Esophagus muscularis mucosa (tissue), 4 donors: ENCODE measurements at places on chromosomes 11 and 22. TPM values are rescaled to one million over a fixed set of nuclear protein-coding genes. Genes with fewer than 3 reads are reported as not detected.
A peak's percentile ranks its signal among the peaks of the same experiment; 100 is the strongest.

XBP1 gene
- total RNA-seq, result 59.8 TPM

FJX1 gene
- 6.4 TPM for total RNA-seq

OR56A1 gene
- total RNA-seq, result not detected

C11orf97 gene
- not detected for total RNA-seq

CCDC88B gene
- 7.8 TPM for total RNA-seq

SLC25A18 gene
- 0.42 TPM for total RNA-seq

MRGPRE gene
- total RNA-seq, result not detected

DLG2 gene
- total RNA-seq, result 9.0 TPM

LAMTOR1 gene
- total RNA-seq, result 100 TPM

FADS1 gene
- 24.1 TPM for total RNA-seq

PRRG4 gene
- 2.8 TPM for total RNA-seq

MS4A12 gene
- total RNA-seq, result not detected

MRE11 gene
- 10.7 TPM for total RNA-seq

TMEM191B gene
- total RNA-seq, result not detected

MPZL2 gene
- total RNA-seq, result 17.7 TPM

GRCh38 chr11:99154277-99154676 is 133.5 kb downstream of the CNTN5 start:
- DNase-seq, result no peak

GRCh38 chr11:134242376-134242775 is 10.8 kb downstream of the THYN1 start:
- no peak for DNase-seq

GRCh38 chr11:109197656-109198055 is 224.3 kb upstream of the C11orf87 start:
- DNase-seq, result no peak

GRCh38 chr11:334264-334994 is 13.8 kb upstream of the IFITM3 start:
- DNase-seq, result no peak

DNA sequence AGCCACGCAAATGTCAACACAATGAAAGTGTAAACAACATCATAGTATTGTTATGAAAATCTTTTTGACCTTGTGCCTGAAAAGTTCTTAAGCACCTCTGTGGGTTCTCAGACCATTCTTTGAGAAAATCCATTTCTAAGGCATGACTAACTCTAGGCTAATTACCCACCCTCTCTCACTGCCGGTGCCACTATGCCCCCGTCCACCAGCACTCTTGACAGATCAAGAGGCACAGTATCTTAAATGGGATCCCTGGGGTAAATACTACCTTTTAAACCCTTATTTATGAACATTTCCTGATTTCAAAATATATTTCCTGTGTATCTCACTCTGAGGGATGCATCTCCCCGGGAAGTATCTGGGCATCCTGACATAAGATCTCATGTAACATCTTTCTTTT is 607.5 kb downstream of the METTL15 start:
- no peak for DNase-seq

GRCh38 chr11:76793391-76794291 is 10.5 kb downstream of the TSKU start:
- DNase-seq, result no peak

DNA sequence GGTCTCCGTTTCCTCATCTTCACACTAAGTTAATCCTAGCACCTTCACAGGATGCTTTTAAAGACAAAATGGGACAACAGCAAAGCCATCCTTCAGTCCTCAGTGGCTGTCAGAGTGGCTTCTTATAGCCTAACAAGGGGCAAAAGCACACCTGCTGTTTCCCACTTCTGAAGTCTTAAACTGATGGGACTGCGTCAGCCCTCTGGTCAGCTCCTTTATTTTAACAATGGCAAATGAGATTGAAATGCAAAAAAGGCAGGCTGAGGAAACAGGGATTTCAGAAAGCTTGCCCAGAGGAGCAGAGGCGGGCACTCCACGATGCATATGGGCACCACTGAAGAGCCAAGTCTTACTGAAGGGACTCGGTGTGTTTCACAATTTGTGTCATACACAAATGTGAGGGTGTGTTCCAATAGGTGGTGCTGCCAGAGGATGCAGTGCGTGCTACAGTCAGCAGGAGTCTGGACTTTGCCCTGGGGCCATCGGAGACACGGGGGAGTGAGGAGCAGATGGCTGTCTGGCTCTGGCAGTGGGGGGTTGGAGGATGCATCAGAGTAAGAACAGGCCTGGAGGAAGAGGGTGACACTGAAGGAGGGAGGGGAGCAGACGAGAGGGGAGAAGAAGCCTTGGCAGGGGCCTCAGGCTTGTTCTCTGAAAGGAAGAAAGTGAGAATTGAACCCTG is 47.3 kb downstream of the TENM4 start:
- no peak for DNase-seq

GRCh38 chr11:46700241-46701077 is at the start of the genes ARHGAP1 and ZNF408:
TSS of gene ARHGAP1 (minus strand) at chr11:46700619. CDS start at chr11:46696107, 4,512 bp downstream.
TSS of gene ZNF408 (plus strand) at chr11:46701031. CDS start at chr11:46701048, 17 bp downstream.
- DNase-seq, result peak; percentile 100

DNA sequence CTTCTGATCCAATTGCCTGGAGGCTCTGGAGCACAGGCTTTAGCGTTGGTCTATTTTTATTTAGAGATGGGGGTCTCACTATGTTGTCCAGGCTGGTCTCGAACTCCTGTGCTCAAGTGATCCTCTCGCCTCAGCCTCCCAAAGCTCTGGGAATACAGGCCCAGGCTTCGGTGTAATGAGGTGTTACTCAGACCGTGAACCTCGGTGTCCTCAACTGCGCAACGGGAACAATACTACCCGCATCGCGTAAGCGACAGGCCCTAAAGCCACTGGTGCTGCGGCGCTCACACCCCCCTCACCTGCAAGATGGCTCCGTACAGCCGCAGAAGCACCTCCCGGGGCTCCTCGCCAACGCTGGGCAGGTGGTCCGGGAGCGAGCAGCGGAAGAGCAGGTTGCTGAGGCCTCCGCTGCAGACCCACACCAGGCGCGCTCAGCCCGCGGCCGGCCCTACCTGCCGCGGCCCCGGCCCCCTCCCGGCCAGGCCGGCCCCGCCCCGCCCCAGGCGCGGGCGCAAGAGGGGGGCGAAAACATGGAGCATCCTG is 628 bp downstream of the CHKB start:
- no peak for DNase-seq

- no peak for DNase-seq
Observed at GRCh38 chr11:115579181-115579825, 75.1 kb upstream of the CADM1 start.

GRCh38 chr11:65084598-65085375 is 765 bp downstream of the ZFPL1 start:
- DNase-seq, result no peak

- DNase-seq, result no peak
Observed at GRCh38 chr22:36763576-36763975, 12.3 kb downstream of the IFT27 start.

- no peak for DNase-seq
Observed at GRCh38 chr22:39994041-39994565, 651 bp upstream of the FAM83F start.

GRCh38 chr22:50157709-50158375 is 12.7 kb upstream of the PANX2 start:
- no peak for DNase-seq

- DNase-seq, result no peak
Observed at GRCh38 chr11:100805506-100806199, 118.6 kb downstream of the ARHGAP42 start.

GRCh38 chr11:7494086-7494745 is 8.9 kb downstream of the OLFML1 start:
- no peak for DNase-seq

DNA sequence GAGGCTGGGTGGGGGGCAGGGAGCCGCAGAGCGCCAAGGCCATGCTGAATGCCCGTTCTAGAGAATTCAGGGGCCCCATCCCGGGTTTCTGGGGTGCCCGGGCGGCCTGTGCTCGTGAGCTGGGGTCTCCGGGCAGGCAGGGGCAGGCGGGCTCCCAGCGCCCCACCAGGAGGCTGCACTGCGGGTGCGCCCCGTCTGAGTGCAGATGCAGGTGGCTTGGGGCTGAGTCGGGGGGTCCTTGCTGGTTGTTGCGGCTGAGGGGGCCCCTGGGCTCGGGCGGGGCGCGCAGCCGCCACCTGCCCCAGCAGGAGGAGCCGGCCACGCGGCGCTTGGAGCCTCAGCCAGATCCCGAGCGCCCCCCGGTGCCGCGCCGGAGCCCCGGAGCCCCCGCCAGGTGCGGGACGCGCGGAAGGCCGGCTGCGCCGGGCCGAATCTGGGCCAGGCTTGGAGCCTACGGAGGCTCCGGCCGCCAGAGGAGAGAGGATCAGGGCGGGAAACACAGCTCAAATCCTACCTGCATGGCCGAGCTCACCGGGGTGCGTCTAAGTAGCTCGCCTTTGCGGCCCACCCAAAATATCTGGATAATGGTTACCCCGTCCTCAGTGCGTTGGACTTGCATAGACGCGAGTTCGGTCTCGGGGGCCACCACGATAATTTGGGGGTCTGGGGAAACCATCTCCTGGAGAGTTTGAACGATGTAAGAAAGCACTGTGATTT is 590 bp upstream of the IGF2 start:
- DNase-seq, result no peak

- DNase-seq, result no peak
Observed at GRCh38 chr11:120236169-120237107, 3.5 kb upstream of the POU2F3 start.

DNA sequence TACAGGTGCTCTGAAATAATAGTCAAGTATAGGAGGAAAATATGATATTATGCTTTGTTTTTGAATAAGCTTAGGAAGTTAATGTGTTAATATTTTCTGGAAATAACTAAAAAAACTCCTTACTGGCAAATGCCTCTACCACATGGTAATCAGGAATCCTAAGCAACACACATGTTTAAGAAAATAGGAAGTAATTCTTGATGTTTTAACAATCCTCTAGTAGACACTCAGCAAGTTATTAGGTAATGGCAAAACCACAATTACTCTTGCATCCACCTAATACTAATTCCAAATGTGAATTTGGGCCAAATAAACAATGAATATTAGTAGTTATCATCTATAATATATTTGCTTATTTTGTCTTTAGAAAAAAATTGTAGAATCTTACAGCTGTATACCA is 53.6 kb downstream of the SLC35F2 start:
- DNase-seq, result no peak

GRCh38 chr22:32796865-32797573 is 4.5 kb upstream of the TIMP3 start:
- DNase-seq, result no peak

- DNase-seq, result no peak
Observed at GRCh38 chr22:27323661-27324060, 477.9 kb downstream of the MN1 start.

GRCh38 chr22:20430101-20430719 is 7.4 kb downstream of the SCARF2 start:
- no peak for DNase-seq

GRCh38 chr22:38110863-38111852 is 674 bp upstream of the BAIAP2L2 start:
- no peak for DNase-seq

DNA sequence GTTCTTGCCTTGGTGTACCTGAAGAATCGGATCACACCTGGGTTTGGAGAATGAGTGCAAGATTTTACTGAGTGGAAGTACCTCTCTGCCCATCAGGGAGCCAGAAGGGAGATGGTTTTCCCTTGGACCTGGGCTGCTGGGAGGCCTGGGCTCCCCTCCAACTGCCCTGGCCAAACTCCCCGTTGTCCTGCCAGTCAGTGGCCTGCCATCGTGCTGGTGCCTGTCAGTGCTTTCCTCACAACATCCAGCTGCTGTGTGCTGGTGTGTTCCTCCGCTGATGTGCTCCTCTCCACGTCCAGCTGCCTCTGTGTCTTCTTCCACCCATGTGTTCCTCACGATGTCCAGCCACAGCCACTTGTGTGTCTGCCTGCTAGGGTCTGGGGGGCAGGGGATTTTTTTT is 87.9 kb upstream of the CLPB start:
- DNase-seq, result no peak

GRCh38 chr11:116207421-116208141 is 565.2 kb downstream of the BUD13 start:
- no peak for DNase-seq

DNA sequence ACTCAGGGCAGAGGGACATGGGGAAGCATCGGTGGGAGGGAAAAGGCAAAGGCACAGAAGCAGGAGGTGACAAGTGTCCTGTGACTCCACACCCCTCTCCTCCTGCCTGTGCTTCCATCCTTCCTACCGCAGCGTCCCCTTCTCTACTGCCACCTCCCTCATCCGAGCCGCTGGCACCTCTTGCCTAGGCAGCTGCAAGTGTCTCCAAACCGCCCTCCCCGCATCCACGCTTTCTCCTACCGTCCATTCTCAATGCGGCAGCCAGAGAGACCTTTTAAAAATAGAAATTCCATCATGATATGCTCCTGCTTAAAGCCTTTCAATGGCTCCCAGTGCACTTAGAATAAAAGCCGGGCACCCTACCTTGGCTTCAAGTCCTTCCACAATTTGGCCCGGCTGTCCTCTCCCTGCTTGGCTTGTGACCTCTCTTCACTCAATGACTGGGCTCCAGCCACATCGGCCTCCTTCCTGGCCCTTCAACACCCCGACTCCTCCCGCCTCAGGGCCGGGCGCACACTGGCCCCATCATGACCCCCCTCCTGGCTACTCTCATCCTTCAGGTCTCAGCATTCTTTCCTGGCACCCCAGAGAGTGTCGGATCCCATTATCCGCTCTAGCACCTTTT is 16.5 kb downstream of the LRRC10B start:
- no peak for DNase-seq
